Fibroblast of skin of abdomen (primary cell): ENCODE measurements at places on chromosomes 3 and 15.

GRCh38 chr3:18436213-18436612, 11.1 kb upstream of the SATB1 start:
- no peak for DNase-seq

DNA sequence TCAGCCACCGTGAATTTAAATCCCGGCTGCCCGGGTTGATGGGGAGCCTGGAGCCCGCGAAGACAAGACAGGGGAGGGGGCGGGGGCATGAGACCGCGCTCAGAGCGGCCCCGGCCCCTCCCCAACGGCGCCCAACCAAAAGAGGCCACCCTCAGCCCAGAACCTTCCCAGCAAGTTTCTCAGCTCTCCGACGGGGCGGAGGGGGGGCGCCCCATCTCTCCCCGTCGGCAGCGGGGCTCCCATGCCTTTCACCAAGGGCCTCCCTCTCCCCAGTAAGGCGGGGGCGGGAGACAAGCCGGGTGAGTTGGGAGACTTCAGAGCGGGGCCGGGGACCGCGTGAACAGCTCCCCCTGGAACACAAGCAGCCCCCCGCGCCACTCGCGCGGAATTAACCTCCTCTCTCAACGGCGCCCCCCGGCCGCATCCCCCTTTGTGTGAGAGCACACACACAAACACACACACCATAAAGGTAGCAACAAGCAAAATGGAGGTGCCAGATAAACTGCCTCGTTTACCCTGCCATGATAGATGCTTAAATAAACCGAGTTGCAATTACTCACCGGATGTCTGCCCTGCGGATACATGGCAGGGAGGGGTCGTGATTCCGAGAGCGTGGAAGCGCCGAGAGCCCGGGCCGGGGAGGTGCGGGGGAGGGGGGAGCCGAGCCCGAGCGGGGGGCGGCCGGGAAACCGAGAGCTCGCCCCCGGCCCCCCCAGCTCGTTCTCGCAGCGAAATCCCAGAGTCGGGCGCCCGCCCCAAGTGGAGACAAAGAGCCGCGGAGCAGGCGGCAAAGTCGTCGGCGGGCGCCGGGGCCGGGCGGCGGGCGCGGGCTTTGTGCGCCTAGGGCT, 1.3 kb downstream of the TLE3 start:
- peak; percentile 51 for DNase-seq

- peak; percentile 50 for DNase-seq
Observed at GRCh38 chr3:104279617-104280016, 1087.1 kb upstream of the ALCAM start.

GRCh38 chr3:61181874-61182273, 69.4 kb downstream of the FHIT start:
- peak; percentile 78 for DNase-seq

- DNase-seq = no peak
Observed at GRCh38 chr15:64532521-64533315, 72.3 kb downstream of the ZNF609 start.

- DNase-seq = peak; percentile 57
Observed at GRCh38 chr3:144652573-144652972, 681.0 kb downstream of the DIPK2A start.

DNA sequence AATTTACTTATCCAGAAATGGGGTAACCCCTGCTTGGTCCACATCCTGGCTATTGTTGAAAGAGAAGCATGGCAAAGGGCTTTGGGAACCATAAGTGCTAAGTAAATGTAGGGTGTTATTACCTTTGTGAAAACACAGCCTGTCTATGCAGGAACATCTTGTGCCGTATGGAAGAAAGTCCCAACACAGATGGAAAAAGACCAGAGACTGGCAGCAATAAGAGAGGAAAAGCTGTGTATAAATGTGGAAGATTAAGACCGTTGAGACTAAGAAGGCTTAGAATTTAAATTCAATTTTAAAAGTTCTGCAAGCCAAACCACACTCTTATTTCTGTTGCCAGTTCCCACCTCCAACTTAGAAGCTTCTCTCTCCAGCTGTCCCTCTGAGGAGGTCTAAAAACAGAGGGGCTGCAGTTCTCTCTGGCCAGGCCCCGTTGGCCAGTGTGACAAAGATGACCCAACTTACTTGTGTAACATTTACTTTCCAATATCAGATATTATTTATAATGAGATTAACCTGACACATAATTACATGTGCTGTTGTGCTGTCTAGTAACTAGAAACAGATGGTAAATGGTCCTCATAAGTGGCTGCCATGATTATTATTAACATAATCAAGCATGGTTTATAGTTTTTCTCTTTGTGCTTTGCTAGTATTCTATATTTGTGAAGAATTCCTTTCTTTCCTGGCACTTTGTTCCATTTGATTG, 7.0 kb downstream of the MINDY4B start:
- no peak for DNase-seq

DNA sequence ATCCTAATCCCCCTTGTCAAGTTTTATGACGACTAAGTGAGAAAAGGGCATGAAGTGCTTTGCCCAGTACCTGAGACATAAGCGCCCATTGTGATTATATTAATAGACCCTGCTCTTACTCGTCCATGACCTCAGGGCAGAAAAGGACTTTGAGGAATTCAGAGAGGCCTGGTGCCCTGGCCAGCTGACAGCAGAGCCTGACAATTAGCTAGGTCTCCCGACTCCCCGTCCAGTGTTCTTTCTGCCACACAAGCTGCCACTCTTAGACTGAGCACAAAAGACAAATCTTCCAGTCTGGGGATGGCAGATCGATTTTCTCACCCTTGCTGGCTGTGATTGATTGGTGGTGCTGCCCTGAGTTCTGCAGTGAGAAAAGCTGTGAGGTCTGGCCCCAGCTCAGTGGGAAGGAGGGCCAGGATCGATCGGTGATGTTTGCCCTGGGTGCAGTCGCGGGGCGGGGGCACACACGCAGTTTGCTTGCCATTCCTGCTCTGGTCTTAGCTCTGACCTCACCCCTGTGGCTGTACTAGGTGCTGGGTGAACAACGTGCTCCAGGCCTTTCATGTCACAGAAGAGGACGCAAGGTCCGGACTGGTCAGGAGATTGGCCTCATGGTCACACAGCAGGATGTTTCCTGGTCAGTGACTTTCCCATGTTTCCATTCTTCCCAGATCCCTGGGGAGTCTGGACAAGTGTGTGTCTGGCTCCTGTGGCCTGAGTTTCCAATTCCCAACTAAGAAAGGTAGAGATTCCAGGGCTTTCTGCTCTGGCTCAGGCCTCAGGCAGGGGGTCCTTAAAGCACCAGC, 67.4 kb upstream of the TLE3 start:
- no peak for DNase-seq

- DNase-seq = peak; percentile 42
Observed at GRCh38 chr3:147130461-147130860, 275.9 kb downstream of the ZIC4 start.
